GM19239 (cell line): ENCODE measurements at places on chromosomes 12 and 14.

- no peak for DNase-seq
These were observed 86.3 kb downstream of the DCAF5 start for GRCh38 chr14:69066396-69067171.

GRCh38 chr14:22886500-22887259 lies 3.7 kb downstream of the REM2 start:
- DNase-seq, result peak; percentile 77

DNA sequence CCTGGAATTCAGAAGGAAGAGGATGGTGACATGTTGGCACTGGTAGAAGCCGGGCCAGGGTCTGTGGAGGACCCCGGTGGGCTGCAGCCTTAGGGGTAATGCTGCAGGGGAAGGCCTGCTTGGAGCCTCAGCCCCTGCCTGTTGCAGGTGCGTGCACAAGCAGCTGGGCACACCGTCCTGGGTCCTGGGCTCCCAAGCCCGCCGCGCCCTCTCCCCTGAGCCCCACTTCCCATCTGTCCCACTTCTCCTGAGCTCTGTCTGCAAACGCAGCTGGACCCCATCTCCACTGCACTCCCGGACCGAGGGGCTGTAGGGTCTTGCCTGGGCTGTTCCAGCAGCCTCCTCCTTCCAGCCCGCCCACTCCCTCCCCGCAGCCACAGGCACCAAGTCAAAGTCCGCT lies 116.8 kb downstream of the GLT1D1 start:
- DNase-seq, result no peak

- no peak for DNase-seq
These were observed 24.5 kb downstream of the FIGNL2 start for GRCh38 chr12:51823875-51824565.

GRCh38 chr12:14635776-14636175 lies 60.6 kb downstream of the GUCY2C start:
- DNase-seq, result no peak

- no peak for DNase-seq
These were observed 238.8 kb upstream of the RGS6 start for GRCh38 chr14:71693381-71693780.

DNA sequence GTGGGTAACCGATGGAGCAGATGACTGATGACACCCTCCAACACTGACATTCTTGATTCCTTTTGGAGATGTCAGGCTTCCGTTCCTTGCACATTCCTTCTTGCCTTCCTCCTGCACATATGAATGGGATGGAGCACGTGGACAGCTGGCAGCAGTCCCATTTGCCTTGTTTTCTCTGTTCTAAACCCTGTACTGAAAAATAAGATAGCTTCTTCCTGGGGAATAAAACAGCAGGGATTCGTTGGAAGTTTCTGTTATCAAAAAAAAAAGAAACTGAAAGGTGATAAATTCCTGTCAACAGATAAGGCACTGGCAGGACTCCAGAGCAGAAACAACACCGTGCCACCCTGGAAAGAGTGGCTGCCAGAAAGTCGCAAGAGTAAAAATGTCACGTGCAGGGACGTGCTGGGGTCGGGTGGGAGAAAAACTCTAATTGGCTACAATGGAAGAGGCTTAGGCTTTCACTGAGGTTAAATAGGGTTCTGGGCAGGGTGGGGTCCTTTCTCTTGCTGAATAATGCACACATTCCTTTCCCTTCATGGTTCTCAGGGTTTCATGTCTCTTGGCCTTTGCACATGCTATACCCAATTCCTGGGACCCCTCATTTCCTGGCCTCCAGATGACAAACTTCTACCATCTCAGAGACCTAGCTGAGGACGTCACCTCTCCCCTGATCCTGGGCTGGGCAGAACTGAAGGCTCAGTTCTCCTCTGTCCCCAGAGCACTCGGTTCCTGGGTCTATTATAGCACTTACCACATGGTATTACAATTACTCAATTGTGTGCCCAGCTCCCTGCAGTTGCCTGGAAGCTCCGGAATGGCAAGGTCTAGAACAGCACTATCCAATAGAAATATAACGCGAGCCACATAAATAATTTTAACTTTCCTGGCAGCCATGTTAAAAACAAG lies 7.0 kb upstream of the NUAK1 start:
- DNase-seq, result no peak

GRCh38 chr12:84411031-84411430 lies 501.6 kb downstream of the SLC6A15 start:
- no peak for DNase-seq

DNA sequence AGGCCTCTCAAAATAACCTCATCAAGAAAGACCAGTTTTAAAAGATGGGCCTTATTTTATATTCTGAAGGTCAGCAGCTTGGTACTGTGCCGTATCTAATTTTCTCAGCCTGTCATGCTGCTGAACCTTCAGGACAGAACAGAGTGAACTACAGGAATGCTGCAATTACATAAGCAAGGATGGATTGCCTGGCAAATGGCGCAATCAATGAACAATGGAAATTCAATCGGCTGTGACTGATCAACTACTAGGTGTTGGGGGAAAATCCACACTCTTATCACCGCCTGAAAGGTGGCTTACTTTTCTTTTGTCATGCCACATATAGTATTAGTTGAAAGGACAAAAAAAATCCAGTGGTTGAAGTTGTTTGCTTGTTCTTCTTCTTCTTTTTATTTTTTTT lies 8.5 kb downstream of the ACSS3 start:
- DNase-seq, result no peak

DNA sequence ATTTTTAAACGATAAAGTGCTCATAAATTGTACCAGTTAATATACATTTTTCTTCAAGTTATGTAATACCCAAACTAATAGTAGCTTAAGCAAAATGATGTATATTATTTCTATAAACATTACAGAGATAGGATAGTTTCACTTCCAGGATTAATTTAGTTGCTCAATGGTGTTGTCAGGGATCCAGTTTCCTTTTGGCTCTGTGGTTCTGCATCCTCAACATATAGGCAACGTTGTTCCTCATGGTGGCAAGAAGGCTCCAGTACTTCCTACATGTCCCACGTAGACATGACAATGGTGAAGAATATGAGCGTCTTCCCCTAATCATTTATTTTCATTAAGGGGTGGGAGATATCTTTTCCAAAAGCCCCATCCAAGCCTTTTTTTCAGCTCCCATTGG lies 60.7 kb upstream of the DCD start:
- DNase-seq, result no peak

DNA sequence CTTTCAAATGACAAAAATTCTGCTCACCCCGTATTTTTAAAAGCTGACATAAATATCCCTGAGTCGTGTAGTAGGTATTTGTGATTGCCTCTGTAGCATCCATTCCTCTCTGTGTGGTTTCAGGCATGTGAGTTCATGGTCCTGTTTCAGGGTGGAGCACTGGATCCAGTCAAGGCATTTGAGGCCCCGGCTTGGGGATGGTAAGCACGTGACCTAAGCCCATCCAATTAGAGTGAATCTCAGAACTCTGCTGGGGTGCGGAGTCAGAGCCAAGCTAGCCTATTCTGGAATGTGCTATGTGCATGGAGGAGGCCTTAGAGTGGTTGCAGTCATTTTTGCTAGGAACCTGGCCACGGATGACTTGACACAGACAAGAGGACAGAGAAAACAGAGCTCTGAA lies 4.3 kb upstream of the CSRP2 start:
- DNase-seq, result no peak

GRCh38 chr12:39227218-39227617 lies 215.7 kb downstream of the KIF21A start:
- no peak for DNase-seq

- no peak for DNase-seq
These were observed 288.6 kb downstream of the FOXN3 start for GRCh38 chr14:89128311-89129026.

- no peak for DNase-seq
These were observed 290.2 kb upstream of the FLRT2 start for GRCh38 chr14:85239791-85240190.

DNA sequence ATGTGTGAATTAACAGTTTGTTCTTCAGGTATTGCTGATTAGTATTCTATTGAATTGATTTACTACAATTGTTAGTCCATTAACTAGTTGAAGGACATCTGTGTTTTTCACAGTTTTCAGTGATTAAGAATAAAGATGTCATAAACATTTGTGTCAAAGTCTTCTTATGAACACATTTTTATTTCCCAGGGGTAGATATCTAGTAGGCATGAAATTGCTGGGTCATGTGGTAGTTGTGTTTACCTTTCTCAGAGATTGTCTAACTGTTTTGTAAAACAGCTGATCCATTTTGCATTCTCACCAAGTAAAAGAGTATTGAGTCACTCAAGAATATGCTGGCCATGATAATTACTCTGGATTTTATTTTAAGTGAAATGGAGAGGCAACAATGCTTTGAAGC lies 1145.3 kb downstream of the FSCB start:
- no peak for DNase-seq

DNA sequence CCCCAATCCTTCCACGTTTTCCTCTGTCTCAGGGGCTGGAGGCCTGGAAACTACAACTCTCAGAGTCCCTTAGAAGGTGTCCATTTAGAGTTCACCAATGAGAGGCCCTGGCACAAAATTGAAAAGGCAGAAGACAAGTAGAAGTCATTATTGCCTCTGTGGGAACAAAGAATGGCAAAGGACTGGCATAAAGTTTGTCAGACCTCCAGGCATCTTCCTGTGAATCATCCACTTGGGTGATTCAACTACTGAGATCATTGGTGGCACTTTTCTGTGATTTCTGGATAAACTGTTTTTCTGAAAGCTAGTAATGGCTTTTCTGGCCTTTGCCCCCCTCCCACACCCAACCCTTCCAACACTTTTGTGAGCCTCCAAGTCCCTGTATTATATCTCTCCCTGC lies 42.6 kb upstream of the C12orf42 start:
- DNase-seq, result no peak

GRCh38 chr12:13661005-13661887 lies 320.2 kb downstream of the GRIN2B start:
- DNase-seq, result peak; percentile 9

GRCh38 chr12:92991134-92991533 lies 62.0 kb upstream of the EEA1 start:
- no peak for DNase-seq

GRCh38 chr12:65432114-65432513 lies 153.6 kb downstream of the MSRB3 start:
- DNase-seq, result no peak

- DNase-seq, result no peak
These were observed 27.7 kb upstream of the RAB35 start for GRCh38 chr12:120144215-120144614.

DNA sequence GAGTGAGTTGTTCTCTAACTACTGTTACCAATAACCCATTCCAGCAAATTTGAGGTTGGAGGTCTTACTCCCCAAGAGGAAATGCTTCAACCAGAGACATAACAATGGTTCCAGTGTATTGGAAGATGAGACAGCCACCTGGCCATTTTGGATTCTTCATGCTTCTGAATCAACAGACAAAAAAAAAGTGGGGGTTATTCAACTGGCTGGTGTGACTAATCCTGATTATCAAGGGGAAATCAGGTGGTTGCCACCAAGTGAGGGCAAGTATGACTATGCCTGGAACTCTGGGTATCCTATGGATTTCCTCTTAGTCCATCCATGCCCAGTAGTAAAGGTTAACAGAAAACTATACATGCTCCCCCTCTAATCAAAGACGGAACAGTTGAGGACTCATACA lies 29.9 kb upstream of the ZNF641 start:
- DNase-seq, result no peak

DNA sequence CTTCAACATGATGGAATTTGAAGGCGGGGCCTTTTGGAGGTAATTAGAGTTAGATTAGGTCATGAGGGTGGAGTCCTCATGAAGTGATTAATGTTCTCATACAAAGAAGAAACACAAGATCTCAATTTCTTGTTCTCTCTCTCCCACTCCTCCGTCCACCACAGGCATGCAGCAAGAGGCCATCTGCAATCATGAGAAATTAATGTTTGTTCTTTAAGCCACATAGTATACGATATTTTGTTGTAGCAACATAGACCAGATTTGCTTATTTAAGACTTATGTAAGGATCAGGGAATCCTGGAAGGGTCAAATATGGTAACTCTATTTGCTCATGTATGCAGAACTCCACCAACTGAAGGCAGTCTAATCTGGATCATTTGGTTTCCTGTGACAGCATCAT lies 429.0 kb downstream of the LRIG3 start:
- no peak for DNase-seq

DNA sequence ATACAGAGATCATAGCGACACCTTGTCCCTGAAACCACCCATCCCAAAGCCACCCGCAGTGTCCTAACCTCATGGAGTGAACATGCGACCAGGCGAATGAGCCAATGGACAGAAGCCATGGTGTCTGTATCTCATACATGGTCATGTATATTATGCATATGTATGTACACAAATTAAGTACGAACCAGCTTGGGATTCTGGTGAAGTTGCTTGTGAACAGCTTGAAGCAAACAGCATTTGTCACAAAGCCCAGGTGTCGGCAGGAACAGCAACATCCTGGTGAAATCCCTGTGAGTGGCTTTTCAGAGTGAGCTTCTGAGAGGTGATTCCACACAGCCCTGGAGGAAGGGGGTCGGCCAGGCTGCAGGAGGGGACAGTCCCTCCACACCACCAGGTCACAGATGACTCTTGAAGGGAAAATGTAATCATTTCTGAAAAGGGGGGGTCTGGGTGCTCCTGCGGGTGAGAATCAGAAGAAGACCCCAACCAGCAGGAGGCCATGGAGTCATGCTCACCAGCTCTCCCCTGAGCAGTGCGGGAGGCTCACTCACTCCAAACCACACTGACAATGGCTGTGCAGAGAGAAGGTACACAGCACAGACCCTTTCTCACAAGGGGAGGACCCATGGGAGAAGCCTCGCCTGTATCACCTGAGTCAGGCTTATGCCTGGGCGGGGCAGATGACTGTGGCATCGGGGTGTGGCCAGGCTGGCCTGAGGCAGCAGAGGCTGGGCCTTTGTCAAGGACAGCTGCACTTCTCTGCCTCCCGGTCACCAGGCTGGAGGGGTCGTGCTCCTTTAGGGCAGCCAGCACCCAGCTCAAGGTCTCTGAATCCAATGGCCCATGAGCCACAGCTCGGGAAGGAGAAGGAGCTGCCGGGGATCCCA lies 14.3 kb downstream of the CHGA start:
- DNase-seq, result no peak

DNA sequence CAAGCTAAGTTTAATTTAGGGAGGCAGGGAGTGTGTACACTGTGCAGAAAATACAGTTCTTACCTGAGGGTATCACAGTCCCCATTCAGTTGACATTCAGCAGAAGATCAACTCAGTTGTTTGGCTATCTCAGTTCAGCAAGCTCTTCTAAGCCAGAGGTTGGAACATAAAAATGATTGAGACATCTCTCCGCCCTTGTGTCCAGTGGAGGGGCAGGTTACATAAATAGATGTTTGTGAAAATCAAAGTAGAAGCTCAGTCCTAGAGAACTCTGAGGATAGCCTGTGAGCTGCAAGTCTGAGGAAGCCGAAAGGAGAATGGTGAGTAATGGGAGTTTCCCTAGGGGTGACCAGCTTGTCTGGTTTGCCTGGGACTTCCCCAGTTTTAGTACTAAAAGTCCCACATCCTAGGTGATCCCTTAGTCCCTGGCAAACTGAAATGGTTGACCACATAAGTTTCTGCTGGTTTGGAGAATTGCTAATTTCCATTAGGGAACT lies 251.4 kb upstream of the ATP2B1 start:
- DNase-seq, result no peak

- DNase-seq, result no peak
These were observed 61.3 kb downstream of the DICER1 start for GRCh38 chr14:95095996-95096395.

GRCh38 chr14:73713803-73714655 lies at the start of gene PNMA1:
PNMA1 (minus strand) TSS chr14:73714384; CDS start chr14:73713639, 745 bp downstream.
- DNase-seq, result peak; percentile 97

- DNase-seq, result no peak
These were observed 15.8 kb downstream of the FAM222A start for GRCh38 chr12:109729371-109729781.

- no peak for DNase-seq
These were observed 4.7 kb downstream of the DYNLL1 start for GRCh38 chr12:120500581-120500980.
